ENCODE measurements at places on chromosomes 4 and X.

DNA sequence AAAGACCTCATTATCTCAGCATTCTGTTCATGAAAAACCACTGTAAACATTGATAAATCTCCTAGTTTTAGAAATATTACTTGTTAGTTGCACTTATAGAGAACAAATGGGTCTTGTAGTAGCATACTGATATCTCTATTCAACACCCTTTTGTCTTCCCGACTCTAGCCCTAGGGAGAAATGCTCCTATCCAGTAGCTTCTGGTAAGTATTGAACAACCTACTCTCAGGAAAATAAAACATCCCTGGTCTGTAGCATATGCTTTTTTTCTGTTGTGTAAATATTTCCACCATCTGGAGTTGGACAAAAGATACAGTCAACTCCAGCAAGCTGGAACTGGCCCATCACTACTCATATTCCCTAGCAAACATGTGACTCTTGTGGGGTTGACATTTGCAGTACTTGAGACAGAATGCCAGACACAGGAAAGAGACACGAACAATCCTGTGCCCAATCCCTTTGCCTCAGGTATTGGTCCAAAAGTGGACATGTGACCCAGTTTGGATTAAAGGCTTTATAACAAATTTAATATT lies 188.2 kb downstream of the GC start:
- DNase-seq: no peak

DNA sequence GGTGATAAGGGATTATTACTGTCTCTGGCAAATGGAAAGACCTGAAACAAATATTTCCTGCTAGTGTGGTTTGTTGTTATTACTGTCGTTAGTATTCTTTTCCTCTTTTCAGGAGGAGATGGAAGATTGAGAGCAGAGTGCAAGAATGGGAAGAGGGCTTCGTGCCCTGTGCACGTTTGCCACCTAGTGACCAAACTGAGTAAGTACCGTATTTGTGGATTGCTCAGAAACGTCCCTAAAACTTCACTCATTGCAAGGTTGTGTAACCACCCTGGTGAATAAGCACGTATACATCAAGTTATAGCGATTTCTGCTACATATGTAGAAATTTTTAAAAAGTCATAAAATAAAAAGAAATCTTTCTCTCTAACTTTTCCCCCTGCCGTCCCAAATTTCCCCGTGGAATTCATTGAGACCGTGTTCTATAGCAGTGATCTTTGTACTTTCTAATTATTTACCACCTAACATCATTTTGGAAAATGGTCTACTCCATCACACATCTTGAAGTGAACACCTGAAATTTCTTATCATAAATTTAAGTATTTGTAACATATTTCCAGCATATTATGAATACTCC lies 24.3 kb downstream of the LINC00632 start:
- DNase-seq: peak; percentile 12

- no peak for DNase-seq
Observed at GRCh38 chrX:78532363-78532762, 126.8 kb downstream of the RTL3 start.

- DNase-seq: no peak
Observed at GRCh38 chrX:149274516-149275105, 230.5 kb downstream of the IDS start.

GRCh38 chr4:2482192-2482591 lies 13.3 kb downstream of the RNF4 start:
- no peak for DNase-seq

GRCh38 chr4:98685225-98686042 lies 27.0 kb upstream of the TSPAN5 start:
- DNase-seq: no peak

- no peak for DNase-seq
Observed at GRCh38 chr4:16676230-16676770, 222.1 kb downstream of the LDB2 start.

DNA sequence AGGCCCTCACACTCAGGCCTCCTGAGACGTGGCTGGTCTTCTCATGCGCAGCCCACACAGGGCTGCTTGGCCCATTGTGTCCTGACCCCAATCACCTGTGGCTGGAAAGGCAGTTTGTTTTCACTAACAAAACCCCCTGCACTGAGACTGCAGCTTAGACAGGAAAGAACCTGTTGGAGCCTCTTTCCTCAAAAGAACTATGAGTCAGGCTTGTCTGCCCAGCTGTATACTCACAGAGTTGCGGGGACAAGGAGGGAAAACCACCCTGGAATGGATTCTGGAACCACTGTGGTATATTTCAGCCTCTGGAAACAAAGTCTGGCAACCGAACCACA lies 5.2 kb upstream of the TMEM156 start:
- DNase-seq: no peak

GRCh38 chrX:139831675-139832456 lies 101.0 kb downstream of the ATP11C start:
- no peak for DNase-seq

- peak; percentile 12 for DNase-seq
Observed at GRCh38 chr4:38075370-38076152, 115.4 kb downstream of the PTTG2 start.
